ENCODE measurements at places on chromosomes 13 and 19.
A peak's percentile ranks its signal among the peaks of the same experiment; 100 is the strongest.

GRCh38 chr13:108922108-108922507, 292.7 kb downstream of the MYO16 start:
- DNase-seq = no peak

DNA sequence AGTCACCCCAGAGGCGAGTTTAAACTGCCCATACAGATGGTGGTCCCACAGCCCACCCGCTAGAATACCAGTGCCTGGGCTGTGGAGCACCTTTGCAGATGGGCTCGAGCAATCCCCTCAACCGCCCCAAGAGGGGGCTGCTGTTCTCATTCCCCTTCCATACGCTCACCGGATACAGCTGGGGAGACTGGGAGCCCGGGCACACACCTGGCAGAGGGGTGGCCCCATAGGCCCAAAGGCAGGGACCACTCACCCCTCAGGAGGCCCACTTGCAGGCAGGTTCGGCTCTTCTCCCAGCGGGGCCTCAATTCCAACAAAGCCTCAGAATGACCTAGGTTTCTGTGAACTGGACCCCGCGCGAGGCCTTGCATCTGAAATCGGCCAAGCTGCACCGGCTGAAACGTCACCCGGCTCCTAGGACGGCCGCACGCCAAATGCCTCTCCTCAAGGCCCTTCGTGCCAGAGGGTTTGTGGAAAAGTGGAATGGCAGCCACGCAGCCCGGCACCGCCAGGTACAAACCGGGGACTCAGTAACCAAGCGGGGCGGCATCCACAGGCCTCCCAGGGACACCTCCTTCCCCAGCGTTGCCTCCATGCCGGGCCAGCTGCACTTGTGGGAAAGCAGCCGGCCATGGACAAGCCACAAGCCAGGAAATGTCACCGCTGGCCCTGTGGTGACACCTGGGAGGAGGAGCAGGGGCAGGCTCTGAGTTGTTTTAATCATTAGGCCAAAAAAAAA, 18.7 kb downstream of the MLLT1 start:
- no peak for DNase-seq

- DNase-seq = no peak
Measured at GRCh38 chr13:101017123-101017872, 342.7 kb upstream of the TMTC4 start.

- DNase-seq = no peak
Measured at GRCh38 chr19:10603873-10604459, 16.9 kb upstream of the AP1M2 start.

GRCh38 chr19:3479177-3479833, 1.0 kb downstream of the SMIM24 start:
- peak; percentile 74 for DNase-seq

DNA sequence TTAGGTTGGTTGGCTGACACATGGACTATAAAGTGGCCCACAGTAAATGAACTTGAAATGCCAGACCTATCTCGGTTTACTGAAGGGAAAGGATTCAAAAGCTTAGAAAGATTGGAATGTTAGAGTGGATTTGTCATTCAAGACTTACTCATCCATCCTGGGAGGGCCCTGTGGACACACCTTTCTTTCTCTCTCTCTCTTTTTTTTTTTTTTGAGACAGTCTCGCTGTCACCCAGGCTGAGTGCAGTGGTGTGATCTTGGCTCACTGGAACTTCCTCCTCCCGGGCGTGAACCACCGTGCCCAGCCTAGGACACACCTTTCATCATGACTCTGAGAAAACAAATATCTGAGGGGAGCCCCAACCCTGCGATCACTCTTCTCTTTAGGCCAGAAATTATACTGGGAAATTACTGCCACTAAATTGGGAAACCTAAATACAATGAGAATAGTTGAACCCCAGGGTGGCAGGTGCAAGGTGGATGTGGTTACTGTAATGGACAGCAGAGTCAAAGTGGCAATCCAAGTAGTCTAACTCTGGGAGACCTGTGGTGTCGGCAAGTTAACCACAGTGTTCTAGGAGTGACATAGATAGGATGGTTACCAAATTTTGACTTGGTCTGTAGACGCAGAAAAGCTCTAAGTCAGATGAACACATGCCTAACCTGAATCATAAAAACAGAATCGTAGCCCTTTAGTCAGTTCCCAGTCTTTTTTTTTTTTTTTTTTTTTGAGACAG, 47.1 kb upstream of the ZMYM5 start:
- DNase-seq = no peak

DNA sequence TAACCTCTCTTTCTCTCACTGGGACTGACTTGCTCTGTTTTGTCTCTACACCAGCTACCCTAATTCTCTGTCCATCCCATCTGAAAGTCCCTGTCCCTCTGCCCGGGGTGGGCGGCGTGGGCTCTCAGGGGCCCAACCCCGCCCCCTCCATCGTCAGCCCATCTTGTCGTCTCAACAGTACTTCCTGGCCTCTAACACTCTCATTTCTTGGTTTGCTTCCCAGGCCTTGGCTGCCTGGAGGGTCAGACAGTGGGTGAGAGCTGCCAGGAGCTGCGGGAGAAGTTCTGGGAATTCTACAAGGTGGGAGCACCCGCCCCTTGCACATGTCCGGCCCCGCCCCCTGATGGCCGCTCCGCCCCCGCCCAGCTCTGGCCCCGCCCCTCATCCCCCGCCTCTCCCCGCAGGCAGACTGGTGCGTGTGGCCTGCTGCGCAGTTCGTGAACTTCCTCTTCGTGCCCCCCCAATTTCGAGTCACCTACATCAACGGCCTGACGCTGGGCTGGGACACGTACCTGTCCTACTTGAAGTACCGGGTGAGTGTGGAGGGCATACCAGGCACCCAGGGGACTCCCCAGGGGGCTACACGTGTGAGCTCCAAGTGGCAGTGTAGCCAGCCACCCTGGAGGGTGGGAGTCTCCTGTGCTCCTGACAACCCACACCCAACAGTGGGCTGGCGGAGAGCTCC, 1.7 kb downstream of the MPV17L2 start:
- DNase-seq = peak; percentile 59

All from testis (tissue), 5 donors.